ENCODE measurements at places on chromosomes 5 and 9.

- no peak for DNase-seq
Measured at GRCh38 chr9:125568621-125569020, 138.4 kb downstream of the MAPKAP1 start.

GRCh38 chr9:85055506-85056202 is 386.1 kb downstream of the NTRK2 start:
- DNase-seq: no peak

DNA sequence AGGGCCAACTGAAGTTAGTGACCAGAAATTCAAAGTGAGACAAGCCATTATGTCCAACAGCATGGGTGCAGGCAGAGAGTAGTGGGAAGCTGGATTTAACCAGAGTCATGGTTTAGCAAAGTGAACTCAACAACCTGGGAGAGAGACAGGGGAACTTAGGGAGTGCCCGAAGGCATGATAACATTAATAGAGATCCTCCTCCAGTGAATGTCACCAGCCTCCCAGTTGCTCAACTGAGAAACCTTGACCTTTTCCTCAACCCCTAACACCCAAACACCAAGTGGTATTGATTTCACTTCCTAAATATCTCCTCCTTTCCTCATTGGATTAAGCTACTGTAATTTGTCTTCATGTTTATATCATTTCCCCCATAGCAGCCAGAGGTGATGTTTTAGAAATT is 42.6 kb downstream of the HMGCS1 start:
- no peak for DNase-seq

DNA sequence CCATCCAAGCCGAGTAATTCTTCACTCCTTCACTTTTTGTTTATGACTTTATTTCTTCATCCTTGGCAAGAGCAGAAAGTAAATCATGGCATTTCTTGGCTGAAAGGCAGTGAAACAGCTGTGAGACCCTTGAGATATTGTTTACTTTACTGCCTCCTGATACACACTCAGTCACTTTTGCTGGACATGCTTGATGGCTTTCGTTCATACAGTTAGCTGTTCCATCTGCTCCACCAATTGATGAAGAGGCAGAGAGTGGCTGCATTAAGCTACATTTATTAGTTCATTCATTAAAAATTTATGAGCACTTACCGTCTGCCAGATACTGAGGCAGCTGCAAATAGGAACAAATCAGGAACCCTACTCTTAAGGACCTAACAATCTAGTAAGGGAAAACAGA is 184.4 kb upstream of the OR13F1 start:
- DNase-seq: no peak

- no peak for DNase-seq
Measured at GRCh38 chr5:96884995-96885394, 8.7 kb downstream of the ERAP2 start.

- DNase-seq: no peak
Measured at GRCh38 chr9:71743217-71743705, 25.1 kb downstream of the CEMIP2 start.

GRCh38 chr9:16721972-16722371 is 148.5 kb downstream of the BNC2 start:
- DNase-seq: no peak

DNA sequence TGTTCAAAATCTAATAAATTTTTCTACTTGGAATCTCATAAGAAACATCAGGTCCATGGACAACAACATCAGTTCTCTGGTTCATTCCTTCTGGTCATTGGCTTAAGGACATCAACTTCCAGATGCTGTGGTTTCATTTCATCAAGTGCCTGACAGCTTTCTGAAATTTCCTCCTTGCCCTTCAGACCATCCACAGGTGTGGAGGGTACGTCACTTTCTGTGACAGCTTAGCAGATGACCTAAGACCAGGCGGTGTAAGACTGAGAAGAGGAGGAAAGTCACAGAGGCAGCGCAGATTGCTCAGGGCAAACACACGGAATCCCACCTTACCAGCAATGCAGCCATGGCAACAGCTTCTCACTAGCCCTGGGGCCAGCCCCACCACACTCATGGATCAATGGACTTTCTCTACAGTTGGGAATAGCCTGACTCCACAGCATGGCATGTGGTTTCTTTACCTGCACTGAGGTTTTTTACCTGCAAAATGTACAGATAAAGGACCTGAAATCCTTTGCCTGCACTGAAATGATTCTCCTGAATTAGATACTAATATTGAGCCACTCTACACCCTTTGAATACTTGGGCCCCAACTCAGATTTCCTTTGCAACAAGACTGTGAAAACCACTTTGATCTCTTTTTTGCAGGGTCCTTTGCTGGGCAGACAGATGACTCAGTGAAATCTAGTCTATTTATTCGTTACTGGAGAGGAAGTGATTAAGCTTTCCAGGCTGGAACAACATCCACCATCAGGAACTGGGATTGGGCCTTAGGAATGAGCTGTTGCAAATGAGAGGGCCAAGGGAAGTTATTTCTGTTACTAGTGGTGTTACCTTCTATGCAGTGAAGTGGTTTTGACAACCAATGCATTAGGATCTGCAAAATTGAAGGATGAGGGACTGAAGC is 26.9 kb downstream of the TICAM2 start:
- DNase-seq: no peak

DNA sequence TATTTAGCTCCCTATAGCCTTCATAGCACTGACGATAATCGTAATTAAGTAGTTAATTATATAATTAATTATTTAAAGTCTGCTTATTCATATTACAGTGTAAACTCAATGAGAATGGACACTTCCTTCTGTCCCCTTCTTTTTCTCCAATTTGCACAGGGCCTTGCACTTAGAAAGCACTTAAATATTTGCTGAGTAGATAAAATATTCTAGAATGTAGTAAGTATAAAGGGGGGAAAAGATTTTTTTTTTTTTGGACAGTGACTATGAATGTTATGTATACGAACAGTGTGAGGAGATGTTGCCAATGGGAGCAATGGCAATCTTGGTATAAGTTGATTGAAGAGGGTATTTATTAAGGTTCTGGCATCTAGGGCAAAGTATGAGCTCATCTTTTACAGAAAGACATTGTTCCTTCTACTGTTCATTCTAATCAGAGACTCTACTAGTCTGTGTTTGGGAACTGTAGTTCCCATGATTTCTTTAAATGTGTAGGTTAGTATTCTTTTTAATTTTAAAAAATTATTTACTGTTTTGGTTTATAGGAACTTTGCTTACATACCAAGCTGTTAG is 49.4 kb downstream of the YTHDC2 start:
- no peak for DNase-seq

DNA sequence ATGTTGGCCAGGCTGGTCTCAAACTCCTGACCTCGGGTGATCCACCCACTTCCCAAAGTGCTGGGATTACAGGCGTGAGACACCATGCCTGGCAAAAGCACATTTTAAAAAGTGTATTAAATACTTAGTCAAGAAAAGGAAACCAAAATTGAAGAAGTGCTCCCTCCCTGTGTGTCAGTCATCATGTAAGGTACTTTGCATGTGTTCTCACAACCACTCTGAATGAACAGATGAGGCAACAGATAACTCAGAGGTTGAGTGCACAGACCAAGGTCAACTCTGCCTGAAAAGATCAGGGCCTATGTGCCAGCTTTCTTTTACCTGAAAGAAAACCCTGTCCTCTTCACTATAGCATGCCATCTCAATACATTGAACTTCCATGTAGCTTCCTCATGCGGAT is 289.7 kb downstream of the MRPS30 start:
- no peak for DNase-seq

DNA sequence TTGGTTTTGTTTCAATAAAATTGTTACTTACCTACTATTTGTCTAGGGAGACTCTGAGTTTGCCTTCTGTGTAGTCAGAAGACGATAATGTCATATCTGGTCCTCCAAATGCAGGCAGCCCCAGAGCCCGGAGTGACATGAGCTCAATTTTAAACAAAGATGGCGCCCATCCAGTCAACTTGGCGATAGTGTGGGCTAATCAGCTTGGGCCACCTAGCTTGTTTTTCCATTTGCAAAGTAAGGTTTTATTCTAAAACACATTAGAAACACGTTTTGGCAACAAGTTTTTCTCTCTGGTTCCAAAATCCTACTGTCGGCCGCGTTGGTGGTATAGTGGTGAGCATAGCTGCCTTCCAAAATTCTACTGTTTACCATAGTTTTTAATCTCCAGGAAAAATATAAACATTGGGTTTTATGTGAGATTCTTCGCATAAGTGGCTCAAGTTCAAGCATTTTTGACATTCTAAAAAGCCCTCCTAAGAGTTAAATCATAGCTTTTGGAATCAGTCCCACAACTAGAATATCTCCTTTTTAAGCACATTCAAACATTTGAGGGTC is 13.2 kb downstream of the TSC1 start:
- DNase-seq: no peak

- no peak for DNase-seq
Measured at GRCh38 chr5:84343171-84343570, 41.5 kb downstream of the EDIL3 start.

GRCh38 chr5:153211076-153211475 is 279.4 kb upstream of the GRIA1 start:
- no peak for DNase-seq
